ENCODE measurements at places on chromosomes 5 and 9. TPM values are rescaled to one million over a fixed set of nuclear protein-coding genes. Genes with fewer than 3 reads are reported as not detected.

Gene GCNT1
- total RNA-seq: 4.5 TPM

Gene PCDHGC5
- total RNA-seq: 3.6 TPM

Gene NEURL1B
- 93.3 TPM for total RNA-seq

Gene CCDC192
- 1.8 TPM for total RNA-seq

Gene HAPLN1
- total RNA-seq: not detected

Gene DCAF10
- total RNA-seq: 23.7 TPM

Gene PROB1
- 1.3 TPM for total RNA-seq

Gene IL5
- not detected for total RNA-seq

Gene EIF4E1B
- total RNA-seq: not detected

Gene ZNF454
- total RNA-seq: 5.4 TPM

Gene RANBP3L
- 21.6 TPM for total RNA-seq

Gene AFAP1L1
- 93.5 TPM for total RNA-seq

Gene PCDHGA4
- 5.1 TPM for total RNA-seq

Gene CRHBP
- not detected for total RNA-seq

Gene ERMP1
- total RNA-seq: 17.5 TPM

Gene AP3S1
- 46.5 TPM for total RNA-seq

Gene HRH2
- 2.4 TPM for total RNA-seq

Gene GFI1B
- not detected for total RNA-seq

Gene SPATA9
- not detected for total RNA-seq

Gene TUSC1
- 27.0 TPM for total RNA-seq

Gene QRFP
- not detected for total RNA-seq

Gene CCDC171
- total RNA-seq: 18.8 TPM

Gene SOHLH1
- total RNA-seq: not detected

Gene C9orf152
- not detected for total RNA-seq

Gene C9orf40
- 5.4 TPM for total RNA-seq

Gene LRRC19
- not detected for total RNA-seq

Gene CMYA5
- total RNA-seq: 7.0 TPM

Gene MEF2C
- 25.5 TPM for total RNA-seq

Gene ALDH1A1
- 247 TPM for total RNA-seq

Gene TAS2R1
- total RNA-seq: not detected

Gene DAB2IP
- total RNA-seq: 56.4 TPM

Gene TMEM252
- not detected for total RNA-seq

Gene DNAH5
- 0.21 TPM for total RNA-seq

Gene EGFL7
- 229 TPM for total RNA-seq

Gene SLC12A7
- total RNA-seq: 39.3 TPM

Gene TRPM6
- 0.30 TPM for total RNA-seq

Gene SLC6A19
- total RNA-seq: not detected
